ENCODE measurements at places on chromosomes 1 and 21.

- no peak for DNase-seq
Observed at GRCh38 chr1:34627465-34628240, 127.2 kb upstream of the GJB5 start.

DNA sequence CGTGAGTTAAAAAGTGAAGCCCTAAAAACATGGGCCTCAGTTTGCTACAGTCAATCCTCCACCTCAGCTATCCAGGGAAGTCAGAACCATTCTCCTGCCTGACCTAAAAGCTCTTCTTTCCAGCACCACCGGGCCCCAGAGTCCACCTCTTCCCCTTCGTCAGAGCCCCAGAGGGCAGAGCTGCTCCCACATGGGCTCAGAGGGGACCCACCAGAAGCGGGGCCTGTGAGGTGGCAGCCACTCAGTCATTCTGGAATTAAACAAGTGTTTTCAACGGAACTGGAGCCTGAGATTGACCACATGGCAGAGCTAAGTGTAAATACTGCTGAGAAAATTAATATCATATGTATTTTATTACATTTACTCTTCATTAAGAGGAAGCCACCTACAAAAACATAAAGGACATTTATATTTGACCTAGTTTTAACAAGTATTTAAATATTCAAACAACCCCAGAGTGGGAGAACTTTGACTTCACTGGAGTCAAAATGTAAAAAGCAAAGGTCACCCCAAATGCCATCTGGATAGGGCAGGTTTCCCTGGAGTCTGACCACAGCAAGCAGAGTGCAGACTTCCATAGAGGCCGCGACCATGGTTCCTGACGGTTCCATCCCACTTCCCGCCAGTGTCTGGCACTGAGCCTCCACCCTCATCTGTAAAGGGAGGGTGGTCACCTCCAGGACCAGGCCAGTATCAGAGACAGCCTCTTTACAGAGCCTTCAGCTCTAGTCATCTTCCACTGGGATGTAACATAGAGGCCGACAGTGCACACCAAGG lies 1.8 kb downstream of the SUMO3 start:
- DNase-seq: no peak

DNA sequence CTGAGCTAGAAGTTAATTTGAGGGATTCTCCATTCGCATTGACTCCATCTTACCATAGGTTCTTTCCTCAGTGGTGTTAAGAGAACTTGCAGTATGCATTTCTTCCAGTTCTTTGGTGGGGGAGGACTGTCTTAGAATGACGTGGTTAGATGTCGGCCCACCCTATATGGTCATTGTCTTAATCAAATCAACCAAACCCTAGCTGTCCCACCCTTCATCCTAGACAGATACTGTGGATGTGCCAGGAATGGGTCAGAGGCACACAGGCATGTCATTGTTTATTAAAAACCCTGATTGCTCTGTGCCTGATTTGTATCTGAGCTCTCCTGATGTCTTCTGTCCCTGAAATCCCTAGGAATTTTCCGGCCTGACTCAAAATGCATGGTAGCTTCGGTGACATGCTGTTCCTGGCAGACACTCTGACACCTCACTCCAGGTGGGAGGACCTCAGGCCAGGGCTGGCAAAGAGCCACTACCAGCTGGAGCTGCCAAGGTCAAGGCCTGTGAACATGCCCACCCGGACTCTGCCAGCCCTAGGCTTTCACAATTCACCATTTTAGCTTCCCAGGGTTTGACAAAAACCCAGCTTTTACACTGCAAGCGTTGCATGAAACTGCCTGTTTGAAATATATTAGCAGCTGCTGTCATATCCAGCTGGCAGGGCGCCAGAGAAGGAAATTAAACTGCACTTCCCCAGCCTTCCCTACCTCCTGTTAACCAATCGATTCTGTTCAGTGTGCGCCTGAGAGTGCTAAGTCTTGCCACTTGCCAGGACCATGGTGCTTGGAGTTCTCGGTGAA lies 134.0 kb downstream of the FAM78B start:
- no peak for DNase-seq

- DNase-seq: no peak
Observed at GRCh38 chr21:29499229-29499628, 200.5 kb downstream of the BACH1 start.

DNA sequence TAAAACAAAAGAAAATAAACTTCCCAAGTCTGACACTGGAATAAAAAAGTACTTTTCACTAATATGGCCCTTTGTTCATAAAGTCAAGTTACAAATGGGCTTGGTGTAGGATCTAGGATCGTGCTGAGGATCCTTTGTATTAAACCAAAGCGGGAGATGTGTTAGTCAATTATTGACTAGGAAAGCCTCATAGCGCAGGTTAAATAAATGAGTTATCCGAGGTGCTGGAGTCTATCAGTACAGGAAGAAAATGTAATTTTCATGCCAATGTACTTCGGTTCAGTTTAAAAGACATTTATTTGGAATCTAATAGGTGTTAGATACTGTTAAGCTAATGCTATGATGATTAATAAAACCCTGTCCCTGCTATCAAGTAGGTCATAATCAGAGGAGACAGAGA lies 101.8 kb downstream of the TNR start:
- no peak for DNase-seq

- no peak for DNase-seq
Observed at GRCh38 chr1:23563003-23563402, 3.7 kb upstream of the ID3 start.

GRCh38 chr1:219038398-219038797 lies 135.3 kb upstream of the LYPLAL1 start:
- DNase-seq: no peak

DNA sequence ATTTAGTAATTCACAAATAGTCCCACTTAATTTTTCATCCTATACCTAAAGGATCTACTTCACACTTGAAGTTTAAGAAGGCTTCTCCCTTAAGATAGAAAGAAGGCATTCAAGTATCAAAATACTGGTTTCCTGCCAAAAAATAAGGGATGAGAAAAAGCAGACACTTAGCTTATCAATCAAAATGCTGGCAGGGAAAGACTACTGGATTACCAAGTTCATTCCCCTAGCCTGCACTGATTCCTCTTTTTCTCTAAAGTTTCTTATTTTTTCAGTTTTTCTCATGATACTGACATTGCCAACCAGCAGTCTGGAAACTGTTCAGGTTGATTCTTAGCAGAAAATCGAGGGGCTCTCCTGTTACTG lies 204.6 kb downstream of the GABPA start:
- no peak for DNase-seq

All from globus pallidus (tissue), 1 donor.